ENCODE measurements at places on chromosomes 11 and 22. TPM values are rescaled to one million over a fixed set of nuclear protein-coding genes. Genes with fewer than 3 reads are reported as not detected.

DNA sequence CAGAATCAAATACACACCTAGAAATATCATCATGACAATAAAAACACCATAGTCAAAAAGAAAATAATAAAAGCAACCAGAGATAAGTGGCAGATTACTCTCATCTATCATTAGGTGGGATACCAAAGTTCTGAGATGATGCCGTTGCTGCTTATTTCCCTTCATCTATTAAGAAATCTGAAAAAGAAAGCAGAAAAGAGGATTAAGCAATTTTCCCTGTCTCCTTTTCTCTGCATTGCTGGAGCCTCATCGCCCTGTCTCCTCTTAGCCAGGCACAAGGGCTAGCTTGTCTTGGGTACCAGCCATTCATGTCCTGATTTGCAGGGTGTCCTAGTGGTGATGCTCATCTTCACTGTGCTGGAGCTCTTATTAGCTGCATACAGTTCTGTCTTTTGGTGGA, 3.9 kb upstream of the MS4A14 start:
- no peak for DNase-seq

DNA sequence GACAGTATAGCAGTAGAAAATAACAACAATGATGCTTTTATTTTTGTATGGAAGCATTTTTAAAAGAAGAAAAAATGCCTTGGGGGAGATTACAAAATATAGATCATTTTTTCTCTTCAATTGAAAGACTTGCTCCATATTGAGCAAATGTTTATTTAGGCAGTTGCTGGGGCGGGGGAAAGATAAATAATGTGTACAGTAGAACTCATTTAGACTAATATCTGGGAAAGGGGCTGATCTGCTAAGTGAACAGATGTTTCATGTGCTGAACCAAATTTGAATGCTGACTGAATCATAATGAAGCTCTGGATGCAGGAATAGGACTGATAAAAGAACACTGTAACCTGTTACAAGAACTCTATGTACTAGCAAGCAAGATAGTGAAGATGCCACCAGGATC, 457.1 kb upstream of the TENM4 start:
- DNase-seq = no peak

- DNase-seq = no peak
Measured at GRCh38 chr22:23781065-23781464, 5.7 kb upstream of the SMARCB1 start.

The PRDM11 gene
- 13.1 TPM for total RNA-seq

The GPHA2 gene
- not detected for total RNA-seq
